ENCODE measurements at places on chromosomes 16 and 17.

DNA sequence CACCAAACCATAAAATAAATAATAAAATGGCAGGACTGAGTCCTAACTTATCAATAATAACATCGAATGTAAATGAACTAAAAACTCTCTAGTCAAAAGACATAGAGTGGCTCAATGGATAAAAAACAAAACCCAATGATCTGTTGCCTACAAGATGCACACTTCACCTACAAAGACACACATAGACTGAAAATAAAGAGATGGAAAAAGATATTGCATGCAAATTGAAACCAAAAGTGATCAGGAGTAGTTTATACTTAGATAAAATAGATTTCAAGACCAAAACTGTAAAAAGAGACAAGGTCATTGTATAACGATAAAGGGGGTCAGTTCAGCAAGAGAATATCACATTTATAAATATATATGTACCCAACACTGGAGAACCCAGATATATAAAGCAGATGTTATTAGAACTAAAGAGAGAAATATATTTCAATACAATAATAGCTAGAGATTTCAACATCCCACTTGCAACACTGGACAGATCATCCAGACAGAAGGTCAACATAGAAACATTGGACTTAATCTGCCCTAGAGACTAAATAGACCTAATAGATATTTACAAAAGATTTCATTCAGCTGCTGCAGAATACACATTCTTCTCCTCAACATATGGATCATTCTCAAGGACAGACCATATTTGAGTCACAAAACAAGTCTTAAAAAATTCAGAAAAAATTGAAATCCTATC is 29.8 kb downstream of the SLC47A2 start:
- no peak for DNase-seq

DNA sequence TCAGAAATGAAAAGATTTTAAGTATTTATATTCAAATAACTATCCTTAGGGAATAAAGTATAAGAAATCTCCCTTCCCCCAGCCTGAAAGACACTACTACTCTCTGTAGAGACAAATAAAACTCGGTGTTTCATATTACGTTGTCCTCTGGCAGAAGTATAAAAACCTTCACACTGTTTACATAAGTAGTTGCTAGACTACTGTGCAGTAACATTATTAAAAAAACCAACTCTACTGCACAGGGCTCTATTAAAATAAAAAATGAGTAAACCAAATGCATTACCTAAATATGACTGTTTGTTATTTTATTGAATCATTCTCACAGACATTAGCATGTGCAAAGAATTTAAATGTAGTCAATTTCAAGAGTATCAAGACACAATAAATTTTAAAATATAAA is 67.4 kb downstream of the MED13 start:
- no peak for DNase-seq

DNA sequence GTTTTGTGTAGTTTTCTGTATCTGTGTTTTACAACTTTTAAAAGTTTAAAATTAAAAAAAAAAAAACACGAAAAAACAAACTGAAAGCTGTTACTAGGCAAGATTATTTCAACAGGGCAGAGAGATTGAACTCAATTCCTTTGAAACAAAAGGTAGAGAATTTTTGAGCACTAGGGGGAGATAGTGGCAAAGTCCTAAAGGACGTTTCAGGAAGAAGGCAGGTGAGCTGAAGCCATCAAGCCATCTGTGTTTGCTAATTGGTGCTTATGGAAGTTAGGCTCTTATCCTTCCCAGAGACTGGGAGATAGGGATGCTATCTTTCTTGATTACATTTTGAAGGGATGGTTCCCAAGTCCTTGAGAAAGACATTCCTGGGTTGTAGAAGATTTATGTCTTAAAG is 70.6 kb upstream of the CLEC3A start:
- no peak for DNase-seq

DNA sequence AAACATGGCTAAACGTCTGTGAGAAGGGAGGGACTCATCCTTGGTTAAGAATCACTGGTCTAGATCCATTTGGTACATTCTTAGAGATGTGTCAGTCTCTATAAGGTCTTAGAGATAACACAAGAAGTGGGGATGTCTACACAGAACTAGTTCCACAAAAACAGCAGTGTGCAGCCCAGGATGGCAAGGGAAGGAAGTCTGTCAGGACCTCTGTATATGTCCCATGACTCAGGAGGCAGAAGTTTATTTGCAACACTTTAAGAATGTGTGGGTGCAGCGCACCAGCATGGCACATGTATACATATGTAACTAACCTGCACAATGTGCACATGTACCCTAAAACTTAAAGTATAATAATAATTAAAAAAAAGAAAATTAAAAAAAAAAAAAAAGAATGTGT is 548.5 kb upstream of the SOX9 start:
- DNase-seq, result no peak

- DNase-seq, result no peak
Measured at GRCh38 chr17:58669853-58670252, 22.0 kb downstream of the TEX14 start.

DNA sequence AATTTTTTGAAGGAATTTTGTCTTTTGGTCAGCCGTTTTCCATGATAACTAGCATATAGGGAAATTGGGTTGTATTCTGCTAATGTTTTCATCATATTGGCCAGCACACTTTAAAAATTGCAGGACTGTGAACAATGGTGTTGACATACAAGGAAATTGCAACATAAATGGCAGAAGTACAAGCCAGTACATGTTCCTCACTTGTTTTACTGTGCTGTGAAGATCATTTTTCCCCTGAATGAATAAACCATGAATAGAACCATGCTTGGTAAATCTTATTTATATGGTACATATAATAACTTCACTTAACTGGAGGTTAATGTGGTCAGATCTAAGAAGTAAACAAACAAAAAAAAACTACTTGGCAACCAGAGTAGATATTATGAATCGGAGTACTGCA is 22.8 kb downstream of the OMG start:
- no peak for DNase-seq

DNA sequence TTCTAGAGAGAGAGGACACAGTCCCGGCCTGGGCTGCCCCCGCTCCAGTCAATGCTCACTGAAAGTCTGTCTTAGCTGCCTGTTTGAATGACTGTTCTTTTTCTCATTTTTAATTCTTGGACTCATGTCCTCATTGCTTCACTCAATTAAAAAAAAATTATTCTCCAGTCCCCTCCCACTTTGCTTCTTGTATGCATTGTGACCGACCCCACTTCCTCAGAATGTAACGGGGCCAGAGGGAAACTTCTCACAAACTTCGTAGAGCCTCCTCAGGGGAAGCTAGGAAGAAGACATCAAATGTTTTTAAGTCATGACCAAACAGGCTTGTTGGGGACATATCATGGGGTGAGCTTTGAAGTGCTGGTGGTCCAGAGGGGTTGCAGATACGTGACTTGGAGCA is 113.2 kb downstream of the CCDC182 start:
- DNase-seq, result no peak

DNA sequence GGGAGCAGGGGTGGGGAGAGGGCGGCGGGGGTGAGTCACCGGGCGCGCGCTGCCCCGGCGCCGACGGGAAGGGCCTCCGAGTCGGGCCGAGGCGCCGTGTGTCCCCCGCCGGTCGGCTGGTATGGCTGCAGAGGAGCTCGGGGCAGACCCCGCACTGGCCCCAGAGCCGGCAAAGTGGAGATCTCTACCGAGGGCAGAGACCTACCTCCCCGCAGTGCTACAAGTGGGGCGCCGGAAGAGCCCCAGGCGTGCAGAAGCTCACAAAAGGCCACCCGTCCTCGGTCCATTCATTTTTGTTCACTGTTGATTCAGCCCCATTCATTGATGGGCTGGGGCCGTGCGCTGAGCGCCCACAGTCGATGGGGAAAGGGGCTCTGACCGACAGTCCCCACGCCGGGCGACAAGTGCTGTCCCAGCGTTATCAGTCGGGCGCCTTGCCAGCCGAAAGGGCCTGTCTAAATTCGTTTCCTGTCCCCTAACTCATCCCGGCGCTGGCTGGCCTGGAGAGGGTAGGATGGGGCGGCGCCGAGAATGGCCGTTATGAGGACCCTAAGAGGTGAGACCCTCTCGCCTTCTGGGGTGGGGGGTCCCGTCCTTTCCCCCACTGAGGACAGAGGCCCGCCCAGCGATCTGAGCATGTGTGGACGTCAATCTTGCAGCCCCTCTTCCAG is 709 bp upstream of the ENO3 start:
- DNase-seq, result peak; percentile 62

DNA sequence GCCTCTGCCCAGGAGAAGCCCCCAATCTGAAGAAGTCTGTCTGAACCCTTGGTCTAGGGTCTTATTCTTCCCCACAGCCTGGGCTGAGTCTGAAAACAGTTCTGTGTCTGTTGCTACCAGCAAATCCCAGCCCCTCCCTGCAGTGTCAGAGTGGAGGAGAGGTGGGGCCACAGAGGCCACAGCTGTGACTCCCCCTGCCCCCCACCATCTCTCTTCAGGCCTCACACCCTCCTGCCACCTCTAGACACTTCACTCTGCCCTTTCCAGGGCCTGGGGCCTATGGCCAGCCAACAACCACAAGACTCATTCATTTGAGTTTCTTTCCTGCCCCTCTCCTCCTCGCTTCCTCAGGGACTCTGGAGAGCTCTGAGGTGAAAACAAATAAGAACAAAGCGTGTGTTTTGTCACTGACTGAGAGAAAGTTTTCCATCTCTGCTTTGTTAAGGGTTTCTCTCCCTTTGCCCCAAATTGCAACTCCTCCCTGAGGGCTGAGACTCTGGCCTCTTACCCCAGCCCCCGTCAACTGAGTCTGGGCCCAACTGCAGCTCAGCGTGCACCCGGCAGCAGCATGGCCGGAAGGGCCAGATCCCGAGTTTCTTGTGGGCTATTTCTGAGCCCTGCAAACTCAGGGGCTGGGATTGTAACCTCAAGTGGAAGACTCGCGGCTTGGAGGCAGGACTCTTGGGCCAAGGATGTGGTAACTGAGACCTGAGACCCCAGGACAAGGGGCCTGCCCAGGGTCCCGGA is 13.2 kb downstream of the C17orf50 start:
- no peak for DNase-seq

GRCh38 chr16:11405331-11406176 is 60.3 kb downstream of the RMI2 start:
- no peak for DNase-seq

DNA sequence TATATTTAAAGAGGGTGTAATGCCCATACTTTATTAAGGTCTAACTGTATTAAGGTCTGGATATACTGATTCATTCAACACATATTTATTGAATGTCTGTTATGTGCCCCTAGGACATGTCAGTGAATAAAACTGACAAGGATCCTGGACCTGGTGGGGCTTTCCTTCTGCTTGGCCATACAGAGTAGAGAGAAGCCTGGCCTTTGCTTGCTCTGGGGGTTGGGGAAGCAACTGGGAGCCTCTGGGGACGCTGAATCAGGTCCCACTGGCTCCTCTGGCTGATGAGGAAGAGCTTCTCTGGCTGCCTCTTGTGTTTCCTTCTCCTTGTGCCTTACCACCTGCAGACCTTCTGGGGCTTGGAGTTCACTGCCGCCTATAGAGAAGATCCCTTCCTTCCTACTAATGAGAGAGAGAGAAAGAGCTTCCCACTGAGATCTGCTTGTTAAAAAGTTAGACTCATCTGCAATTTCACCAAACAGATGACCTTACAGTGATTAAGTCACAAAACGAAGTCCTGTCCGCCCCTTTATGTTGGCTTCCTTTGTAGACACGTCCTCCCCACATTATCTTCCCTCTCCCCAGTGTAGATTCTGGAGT is 49.7 kb downstream of the MSI2 start:
- no peak for DNase-seq

DNA sequence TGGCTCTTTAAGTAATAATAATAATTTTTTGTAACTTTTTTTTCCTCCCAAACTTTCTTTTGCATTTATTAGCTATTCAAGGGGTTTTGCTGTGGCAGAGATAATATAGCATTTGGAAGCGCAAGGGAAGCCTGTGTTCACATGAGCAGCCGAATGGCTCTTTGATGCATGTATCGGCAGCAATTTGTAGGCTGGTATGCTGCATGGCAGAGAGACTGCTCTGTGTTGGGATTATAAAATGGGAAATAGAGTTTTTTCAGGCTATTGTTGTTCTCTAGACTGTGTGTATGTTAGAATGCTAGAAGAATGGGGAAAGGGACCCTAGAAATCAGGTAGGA is 94.6 kb upstream of the SALL1 start:
- DNase-seq, result no peak

DNA sequence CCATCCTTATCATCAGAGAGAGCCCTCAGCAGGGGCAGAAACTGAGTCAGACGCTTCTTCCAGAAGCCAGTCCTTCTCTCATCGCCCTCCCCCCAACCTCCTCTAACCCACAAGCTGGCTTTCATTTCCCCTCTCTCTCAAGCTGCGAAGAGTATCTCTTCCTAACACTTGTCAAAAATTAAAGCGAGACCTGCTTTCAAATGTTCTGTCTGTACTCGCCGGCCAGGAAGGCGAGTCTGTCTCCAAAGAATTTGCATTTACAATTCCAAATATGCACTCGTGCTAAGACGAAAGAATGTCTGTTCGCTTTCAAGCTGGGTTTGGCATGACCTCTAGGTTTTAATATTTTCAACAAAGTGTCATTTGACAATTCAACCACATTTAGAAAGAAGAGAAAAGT is 140.4 kb downstream of the RGS9 start:
- no peak for DNase-seq

DNA sequence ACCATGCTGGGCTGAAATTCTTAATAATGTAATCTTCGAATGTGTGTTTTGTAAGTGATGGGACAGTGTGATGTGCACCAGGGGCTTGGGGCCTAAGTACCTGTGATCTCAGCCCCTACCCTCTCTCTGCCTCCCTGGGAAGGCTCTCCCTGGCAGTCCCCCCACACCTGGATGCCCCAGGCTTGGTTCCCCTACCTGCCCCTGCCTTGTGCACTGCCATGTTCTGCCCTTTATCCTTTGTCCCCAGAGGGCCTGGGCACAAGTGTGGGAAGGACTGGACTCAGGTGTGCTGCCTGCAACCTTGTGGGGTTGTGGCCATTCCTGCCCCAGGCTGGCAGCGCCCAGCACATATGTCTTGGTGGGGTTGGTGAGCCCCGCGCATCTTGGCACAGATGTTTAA is 55.4 kb upstream of the CREBBP start:
- no peak for DNase-seq

GRCh38 chr16:3819175-3819527 is 61.4 kb downstream of the CREBBP start:
- DNase-seq, result no peak

DNA sequence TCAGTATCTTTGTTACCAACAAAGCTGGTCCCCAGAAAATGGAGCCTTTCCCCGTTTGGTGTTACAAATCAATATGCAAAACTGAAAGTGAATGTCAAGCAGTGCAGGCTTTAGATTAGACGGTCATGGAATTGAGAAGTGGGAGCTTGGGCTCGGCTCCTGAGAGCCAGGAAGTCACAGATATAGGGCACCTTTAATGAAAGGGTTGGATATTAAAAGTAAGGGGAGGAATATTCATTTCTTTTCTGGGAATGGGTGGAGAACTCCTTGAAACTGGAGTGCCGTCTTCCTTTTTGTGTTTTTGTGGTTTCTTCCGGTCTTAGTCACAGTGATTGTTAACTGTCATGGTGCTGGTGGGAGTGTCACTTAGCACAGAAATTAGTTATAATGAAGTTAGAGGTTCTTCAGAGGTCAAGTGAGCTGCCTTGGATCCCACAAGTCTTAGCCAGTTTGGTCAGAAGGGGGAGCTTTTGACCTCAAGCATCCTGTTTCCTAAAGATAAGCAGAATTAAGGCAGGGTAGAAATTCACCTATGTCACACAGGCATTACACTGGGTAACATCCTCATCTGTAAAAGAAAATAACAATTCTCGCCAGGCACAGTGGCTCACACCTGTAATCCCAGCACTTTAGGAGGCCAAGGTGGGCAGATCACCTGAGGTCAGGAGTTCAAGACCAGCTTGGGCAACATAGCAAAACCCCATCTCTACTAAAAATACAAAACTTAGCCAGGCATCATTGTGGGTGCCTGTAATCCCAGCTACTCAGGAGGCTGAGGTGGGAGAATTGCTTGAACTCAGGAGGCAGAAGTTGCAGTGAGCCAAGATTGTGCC is 9.6 kb upstream of the EIF1 start:
- no peak for DNase-seq

- no peak for DNase-seq
Measured at GRCh38 chr17:71111460-71111859, 942.1 kb downstream of the KCNJ2 start.
